ENCODE measurements at places on chromosomes 3 and 15.
A peak's percentile ranks its signal among the peaks of the same experiment; 100 is the strongest.

- DNase-seq: no peak
Measured at GRCh38 chr15:56971571-56971970, 53.1 kb downstream of the TCF12 start.

DNA sequence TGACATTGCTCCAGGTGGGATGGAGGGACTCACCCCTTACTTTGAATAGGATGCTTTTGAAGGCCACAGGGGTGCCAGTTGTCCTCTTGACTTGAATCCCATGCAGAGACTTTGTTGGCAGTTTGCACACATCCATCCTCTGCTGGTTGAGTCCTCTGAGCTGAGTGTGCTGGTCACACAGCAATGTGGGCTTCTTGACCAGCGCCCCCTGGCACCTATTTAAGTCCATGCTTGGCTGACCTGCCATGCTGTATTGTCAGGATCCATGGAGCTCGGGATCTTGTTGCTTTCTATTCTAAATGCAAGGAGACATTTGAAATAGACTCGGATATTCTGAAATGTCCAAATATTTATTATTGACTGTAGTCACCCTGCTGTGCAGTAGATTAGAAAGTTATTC, 19.8 kb downstream of the RAB7A start:
- DNase-seq: no peak

GRCh38 chr15:78047761-78048627, 29.5 kb downstream of the TBC1D2B start:
- DNase-seq: no peak

DNA sequence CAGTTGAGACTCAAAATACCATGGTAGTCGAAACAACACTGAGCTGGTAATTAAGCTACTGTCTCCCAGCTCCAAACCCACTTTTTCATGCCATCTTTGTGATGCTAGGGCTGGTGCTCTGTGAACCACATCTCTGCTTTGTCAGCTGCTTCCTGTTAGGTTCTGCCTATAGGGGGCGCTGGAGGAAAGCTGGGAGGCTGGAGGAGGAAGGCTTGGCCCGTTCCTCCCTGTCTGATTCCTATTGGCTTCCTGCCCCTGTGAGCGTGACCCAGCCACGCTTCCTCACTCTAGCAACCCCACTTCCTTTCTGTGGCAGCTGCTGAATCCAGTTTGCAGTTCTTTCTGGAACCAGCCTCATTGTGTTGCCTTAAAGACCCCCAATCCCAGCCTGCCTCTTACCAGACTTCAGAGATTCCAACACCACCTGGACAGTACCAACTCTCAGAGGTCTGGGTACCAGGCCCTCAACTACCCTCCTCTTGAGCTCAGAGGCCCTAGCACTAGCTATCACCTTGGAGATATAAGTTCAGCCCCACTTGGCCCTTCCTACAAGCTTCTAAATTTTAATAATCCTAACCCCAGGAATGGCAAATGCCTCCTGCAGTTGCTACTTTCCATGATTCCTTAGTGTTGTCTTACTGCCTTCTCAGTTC, 120.9 kb downstream of the ERC2 start:
- peak; percentile 58 for DNase-seq

DNA sequence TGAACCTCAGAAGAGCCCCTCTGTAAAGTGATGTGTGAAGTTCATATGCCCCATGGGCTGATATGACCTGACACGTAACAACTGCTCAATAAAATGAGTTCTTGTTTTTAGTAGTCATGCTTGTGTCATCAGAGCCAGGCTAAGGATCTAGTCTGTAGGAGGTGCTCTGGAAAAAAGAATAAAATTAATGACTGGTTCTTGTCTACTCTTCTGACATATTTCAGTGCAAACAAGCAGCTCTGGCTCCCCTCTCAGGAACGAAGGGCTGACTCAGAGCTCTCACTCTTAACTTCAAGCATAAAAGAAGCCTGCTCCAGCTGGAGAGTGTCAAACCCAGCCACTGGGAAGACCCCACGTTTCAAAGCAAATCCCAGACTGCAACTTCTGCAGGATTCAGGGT, 77.0 kb downstream of the LRIG1 start:
- DNase-seq: no peak

DNA sequence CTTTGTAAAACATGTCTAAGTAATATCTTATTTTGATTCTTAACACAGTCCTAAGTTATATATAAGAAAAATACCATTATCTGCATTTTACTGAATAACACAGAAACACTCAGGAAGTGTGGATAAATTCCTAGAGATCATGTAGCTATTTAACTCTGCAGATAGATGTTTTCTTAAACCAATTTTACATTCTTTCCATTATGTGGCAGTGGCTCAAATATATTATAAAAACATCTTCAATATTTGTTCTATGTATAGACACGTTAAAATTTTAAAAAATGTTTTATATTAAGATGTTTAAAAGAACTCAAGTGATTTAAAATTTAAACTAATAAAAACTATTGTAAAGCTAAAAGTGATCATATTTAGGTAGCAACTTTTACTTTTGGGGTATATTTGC, 683.8 kb downstream of the DIPK2A start:
- DNase-seq: no peak

DNA sequence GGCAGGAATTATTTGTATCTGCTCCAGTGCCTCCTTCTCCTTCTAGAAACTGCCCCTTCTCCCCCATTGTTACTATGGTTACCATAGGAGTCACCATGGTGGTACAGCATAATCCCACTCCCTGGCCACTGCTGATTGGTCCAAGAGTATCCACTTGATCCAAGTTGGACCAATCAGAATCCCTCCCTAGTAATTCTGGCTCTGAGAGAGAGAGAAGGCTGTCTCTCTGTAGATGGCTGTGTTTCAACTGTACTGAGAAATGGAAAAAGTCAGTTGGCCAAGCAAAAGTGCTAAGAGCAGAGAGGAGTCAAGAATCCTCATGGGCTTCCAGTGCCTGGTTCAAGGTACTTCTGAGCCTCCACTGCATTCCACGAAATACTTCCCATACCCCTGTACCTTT, 120.6 kb upstream of the SPATA12 start:
- no peak for DNase-seq

- DNase-seq: no peak
Measured at GRCh38 chr3:50304601-50305000, 1.2 kb upstream of the HYAL1 start.

DNA sequence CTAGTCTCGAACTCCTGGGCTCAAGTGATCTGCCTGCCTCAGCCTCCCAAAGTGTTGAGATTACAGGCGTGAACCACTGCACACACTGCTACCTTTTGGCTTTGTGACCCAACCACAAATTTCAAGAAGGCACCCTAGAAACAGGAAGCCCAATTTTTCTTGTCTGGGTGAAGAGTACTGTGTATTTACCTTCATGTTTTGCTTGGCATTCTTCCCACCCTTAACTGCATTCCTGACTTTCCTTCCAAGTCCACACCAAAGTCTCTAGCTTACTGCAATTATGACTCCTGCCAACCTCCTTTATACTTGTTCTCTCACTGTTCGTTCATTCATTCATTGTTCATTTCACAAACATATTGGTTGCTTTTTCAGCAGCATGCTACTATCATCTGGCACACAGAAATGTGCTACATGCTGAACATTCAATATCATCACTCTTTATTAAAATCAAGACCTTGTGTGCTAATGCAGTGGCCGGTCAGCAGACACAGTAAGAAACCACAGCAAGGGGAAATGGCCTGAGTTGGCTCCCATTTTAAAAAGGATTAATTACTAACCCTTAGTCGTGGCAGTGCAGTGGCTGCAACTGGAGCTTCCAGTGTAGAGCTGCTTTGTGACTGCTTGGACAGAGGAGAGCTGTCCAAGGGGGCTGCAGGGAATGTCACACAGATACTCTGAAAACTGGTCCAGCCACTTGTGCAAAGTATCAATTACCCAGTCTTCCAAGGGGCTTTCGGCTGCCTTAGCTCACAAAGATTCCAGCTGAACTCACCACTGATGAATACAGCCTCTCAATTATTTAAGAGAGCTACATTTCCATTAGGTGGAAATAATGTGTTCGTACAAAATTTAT, 94.0 kb downstream of the ETFA start:
- DNase-seq: no peak

DNA sequence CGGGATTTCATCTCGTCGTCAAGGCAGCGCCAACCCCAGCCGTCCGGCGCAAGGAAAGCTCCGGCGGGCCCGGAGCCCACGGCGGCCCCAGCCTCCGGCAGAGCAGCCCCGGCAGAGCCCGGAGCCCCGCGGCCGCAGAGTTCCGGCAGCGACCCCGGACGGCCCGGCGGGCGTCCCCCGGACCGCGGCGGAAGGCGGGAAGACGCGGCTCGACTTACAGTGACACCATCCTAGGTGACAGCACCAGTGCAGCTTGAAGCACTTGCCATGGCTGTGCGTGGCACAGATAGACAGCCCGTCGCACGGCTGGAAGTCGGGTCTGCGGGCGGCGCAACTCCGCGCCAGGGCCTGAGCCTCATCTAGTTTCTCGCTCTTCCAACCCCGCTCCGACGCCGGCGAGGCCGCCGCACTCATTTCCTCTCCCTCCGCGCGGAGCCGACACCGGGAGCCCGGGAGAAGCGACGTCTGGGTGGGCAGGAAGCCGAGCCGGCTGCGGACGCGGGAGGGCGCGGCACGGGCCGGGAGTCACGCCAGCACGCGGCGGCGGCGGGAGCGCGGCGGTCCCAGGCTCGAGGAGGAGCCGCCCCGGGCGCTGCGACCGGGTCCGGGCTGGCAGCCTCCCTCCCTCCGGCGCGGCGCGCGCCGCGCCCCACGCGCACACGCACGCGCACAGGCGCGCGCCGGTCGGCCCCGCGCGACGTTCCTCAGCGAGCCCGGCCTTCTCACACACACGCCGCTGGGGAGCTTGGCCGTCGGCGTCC, at the start of gene C3orf70:
Gene C3orf70, minus strand, starts transcription at position 651 of the 761 bp plus-strand sequence. Its CDS starts 237 bp downstream, at position 414.
- DNase-seq: peak; percentile 25

GRCh38 chr15:45402955-45403877, 24.9 kb upstream of the GATM start:
- peak; percentile 34 for DNase-seq

GRCh38 chr3:52349611-52350395, 33.7 kb downstream of the DNAH1 start:
- DNase-seq: no peak

GRCh38 chr3:126888186-126888760, 94.6 kb upstream of the PLXNA1 start:
- no peak for DNase-seq

- DNase-seq: no peak
Measured at GRCh38 chr15:65971741-65971995, 102.4 kb downstream of the RAB11A start.

- no peak for DNase-seq
Measured at GRCh38 chr3:31218082-31218481, 314.6 kb upstream of the STT3B start.

- no peak for DNase-seq
Measured at GRCh38 chr3:142888099-142888480, 793 bp downstream of the PCOLCE2 start.

- no peak for DNase-seq
Measured at GRCh38 chr3:115523458-115523857, 99.9 kb upstream of the GAP43 start.

- no peak for DNase-seq
Measured at GRCh38 chr15:101107625-101108460, 144.0 kb downstream of the CHSY1 start.

DNA sequence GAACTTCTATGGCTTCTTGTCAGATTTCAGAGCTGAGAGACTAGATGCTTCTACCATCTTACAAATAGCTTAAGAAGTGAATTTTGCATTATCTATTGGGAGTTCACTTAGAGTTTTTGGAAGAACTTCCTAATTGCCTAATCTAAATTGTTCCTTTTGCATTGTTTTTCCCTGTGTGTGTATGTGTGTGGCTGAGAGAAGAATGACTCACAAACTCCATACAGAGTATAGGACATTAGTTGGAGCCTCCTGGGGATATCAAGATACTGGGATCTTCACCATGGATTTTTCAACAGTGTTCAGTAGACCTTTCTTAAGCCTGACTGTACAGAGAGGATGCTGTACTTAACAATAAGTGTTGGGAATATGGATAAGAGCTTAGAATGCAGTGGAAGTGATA, 10.9 kb downstream of the TLNRD1 start:
- DNase-seq: no peak

GRCh38 chr3:186824430-186825139, 17.9 kb upstream of the ADIPOQ start:
- DNase-seq: peak; percentile 42

DNA sequence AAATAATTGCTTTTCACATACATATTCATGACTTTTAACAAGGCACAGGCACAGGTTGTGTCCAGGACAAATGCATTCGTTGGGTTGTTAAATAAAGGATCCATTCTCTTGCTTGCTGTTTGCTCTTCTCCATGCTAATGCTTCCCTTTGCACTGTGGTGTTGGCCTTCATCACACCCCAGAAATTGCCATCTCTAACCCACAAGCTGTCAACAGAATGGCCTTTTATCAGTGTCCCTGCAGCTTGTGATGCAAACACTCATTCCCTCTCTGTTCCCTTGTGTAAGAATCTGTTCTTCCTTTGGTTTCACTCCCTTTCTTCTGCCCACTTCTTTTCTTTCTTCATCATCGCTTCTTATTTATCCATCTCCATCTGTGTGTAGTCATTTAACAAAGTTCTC, 72.2 kb downstream of the SLC7A14 start:
- DNase-seq: no peak

- no peak for DNase-seq
Measured at GRCh38 chr3:27467545-27467944, 16.6 kb downstream of the SLC4A7 start.

DNA sequence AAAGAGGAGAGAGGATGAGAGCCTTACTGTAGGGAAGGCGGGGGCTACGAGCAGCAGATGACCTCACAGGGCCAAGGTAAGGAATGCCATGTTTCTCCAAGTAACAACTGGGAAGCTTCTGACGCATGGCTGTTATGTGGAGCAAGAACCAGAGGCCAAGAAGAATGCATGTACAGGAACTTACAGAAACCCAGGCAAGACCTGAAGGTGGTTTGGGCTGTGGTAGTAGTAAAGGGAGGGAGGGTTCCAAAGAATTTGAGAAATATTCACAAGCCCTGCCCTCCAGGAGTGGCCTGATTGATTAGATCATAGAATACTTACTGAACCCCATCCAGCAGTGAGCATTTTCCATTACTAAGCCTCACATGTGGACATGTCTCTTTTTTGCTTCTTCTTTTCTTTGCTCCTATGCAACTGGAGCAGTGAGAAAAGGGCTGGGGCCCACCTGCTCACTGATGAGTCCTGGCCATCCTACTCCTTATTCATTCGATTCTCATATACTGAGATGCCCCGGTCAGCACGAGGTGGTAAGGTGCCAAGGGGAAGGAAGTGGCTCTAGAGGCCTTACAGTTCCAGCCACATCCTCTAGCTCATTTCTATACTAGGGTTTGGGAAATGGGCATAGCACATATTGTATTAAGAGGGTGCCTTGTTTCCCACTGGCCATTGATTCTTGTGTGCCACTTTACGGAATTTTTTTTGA, 8.3 kb upstream of the SLC12A8 start:
- DNase-seq: no peak

- no peak for DNase-seq
Measured at GRCh38 chr15:32057876-32058425, 27.6 kb downstream of the CHRNA7 start.

GRCh38 chr3:30457081-30457480, 149.3 kb upstream of the TGFBR2 start:
- no peak for DNase-seq

GRCh38 chr3:134483195-134483900, 2.4 kb downstream of the ANAPC13 start:
- DNase-seq: no peak
